ENCODE measurements at places on chromosomes 4 and X.

DNA sequence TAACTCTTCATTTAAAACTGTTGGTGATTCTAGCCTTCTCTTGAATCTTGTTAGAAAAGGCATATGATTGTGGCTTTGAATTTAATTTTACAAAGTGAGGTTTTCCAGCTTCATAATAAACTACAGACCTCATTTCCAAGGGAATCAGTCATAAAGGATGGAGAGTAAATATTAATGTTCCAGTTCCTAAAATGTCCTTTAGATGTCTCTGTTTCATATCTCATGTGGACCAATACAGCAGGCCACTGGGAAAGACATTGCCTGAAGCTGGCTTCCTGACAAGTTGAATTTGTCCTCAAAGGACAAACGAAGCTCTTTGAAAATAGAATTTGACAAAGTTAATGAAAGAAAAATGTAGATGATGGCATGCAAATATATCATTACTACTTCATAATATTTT, 125.4 kb downstream of the ZNF330 start:
- DNase-seq = no peak

GRCh38 chr4:56666279-56666678, 14.8 kb downstream of the HOPX start:
- DNase-seq = no peak

DNA sequence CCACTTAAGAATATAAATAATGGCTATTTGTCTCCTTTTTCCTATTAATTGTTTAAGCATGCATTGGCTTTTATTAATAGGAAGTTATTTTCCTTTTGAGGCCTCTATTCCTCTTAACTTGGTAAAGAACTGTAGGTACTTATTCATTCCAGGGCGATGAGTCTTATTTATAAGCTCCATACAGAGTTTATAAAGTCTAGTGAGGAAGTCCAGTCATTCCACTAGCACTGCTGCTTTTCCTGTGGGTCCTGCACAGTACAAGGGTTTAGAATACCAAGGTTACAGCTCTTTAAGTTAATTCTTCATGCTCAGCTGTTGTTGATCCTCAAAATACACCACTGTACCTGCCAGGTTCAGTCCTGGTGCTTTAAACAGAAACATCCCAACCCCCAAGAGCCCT, 28.5 kb upstream of the WNK3 start:
- DNase-seq = no peak

DNA sequence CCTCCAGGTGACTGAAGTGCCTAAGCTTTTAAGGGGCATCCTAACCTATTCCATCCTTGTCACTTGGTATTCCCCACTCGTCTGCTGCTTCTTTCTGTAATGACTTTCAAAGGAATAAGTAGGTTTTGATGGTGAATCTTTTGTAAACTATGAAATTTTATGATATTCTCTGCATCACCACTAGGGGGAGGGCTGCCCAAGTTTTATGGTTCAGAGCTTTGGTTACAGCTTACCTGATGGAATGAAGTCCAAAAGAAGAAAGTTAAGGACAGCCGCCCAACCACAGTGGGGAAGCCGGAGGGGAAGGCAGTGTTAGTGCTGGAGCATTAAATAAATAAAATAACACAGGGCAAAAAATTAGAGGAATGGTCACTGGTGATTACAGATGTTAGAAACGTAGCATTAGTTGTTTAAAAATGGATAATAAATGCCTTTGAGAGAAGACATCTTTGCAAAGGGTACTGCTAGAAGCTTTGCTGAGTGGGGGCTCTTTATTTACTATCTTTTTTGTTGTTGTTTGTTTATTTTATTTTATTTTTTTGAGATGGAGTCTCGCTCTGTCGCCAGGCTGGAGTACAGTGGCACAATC, 204.9 kb downstream of the GBA3 start:
- DNase-seq = peak; percentile 28

- peak; percentile 34 for DNase-seq
These were observed 1.7 kb upstream of the TMEM271 start for GRCh38 chr4:577499-578450.

DNA sequence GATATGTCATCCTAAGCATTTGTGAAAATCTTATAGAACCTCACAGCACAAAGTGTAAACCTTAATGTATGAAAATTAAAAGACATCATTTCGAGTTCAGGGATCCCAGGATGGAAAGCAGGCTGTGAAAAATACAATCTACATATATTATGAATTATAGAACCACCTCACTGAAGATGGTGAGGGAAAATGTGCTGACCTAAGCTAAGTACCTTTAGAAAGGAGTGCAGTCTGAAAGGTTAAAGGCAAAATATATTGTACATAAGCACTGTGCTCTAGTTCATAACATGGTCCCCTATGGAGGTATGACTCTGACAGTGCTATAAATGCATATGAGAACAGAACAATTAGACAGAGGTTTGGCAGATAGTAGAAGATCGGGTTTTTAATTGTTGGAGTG, 368.6 kb downstream of the TMA16 start:
- no peak for DNase-seq

- DNase-seq = no peak
These were observed 2.4 kb upstream of the FGFRL1 start for GRCh38 chr4:1008840-1009541.

DNA sequence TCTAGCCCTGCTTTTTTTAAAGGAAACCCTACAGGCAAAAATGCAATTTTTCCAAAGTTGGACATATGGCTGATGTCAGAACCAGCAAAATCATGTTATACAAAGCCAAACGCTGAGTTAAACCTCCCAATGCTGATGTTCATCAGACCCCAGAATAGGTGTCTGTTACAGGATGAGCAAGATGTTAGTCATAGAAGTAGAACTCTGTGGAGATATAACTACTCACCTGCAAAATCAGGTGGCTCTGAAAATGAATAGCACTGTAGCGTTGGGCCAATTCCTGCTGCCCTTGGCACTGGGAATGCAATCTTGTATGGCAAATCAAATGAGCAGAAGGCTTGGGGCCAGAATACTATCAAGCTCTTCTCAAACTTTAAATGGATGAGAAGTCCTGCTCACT, 634.1 kb downstream of the RPA4 start:
- no peak for DNase-seq

- DNase-seq = no peak
These were observed 154.2 kb downstream of the NHS start for GRCh38 chrX:17529151-17529745.

DNA sequence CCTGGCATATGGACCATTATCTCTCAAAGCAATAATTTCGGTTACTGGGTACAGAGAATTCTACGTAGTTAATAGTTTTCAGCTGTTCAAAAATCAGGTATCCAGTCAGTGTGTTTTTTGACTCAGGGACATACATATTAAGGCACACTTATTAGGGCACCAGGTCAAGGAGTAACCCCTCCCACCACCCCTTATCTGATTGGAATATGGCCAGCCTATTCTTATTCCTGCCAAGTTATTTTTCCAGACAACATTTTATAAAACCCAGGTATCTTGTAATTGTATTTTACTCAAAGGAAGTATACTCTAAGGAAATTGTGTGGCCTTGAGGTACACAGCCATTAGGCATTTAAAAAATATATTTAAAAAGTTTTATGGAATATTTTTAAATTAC, 4.3 kb downstream of the ZFX start:
- no peak for DNase-seq

DNA sequence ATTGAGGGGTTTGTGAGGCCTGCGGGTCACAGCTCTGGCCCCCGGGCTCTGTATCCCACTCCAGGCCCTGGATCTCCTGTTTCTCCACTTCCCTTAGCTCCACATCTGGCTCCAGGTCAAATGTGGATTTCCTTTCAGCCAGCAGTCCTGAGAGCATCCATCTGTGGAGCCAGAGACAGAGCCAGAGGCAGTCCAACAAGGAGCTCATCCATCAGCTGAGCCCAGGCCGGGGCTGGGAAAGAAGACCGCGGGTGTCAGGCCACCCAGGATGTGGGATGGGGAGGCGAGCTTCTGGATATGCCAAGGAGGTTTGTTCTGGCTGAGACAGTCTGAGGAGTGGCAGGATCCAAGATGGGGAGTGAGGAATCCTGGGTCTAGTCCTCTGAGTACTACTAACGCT, 91.7 kb downstream of the EFNB1 start:
- no peak for DNase-seq

GRCh38 chrX:70354716-70355115, 64.8 kb downstream of the KIF4A start:
- DNase-seq = no peak

- no peak for DNase-seq
These were observed 91.9 kb downstream of the TENT5D start for GRCh38 chrX:80511969-80512760.

- DNase-seq = peak; percentile 68
These were observed 3.2 kb upstream of the NEK1 start for GRCh38 chr4:169615467-169616106.

DNA sequence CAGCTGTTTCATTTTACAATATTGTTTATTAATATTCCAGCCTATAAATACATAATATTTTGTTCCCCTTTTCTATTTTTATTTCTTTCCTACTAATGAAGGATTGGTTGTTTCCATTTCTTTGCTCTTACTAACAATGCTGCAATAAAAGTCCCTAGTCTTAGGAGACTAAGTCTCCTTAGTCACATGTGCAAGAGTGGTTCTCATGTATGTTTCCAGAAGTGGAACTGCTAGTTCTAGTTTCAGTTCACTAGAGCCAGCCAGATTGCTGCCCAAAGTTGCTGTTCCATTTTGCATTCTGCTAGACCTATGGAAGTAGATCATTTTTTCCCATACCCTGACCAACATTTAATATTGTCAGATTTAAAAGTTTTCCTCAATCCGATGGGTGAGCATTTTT, 44.3 kb downstream of the CNGA1 start:
- DNase-seq = no peak

- no peak for DNase-seq
These were observed at the start of gene POF1B for GRCh38 chrX:85379174-85379907. POF1B (minus strand) TSS chrX:85379665; CDS start chrX:85379454, 211 bp downstream.

- DNase-seq = no peak
These were observed 21.6 kb upstream of the RBM47 start for GRCh38 chr4:40651280-40651679.

- DNase-seq = peak; percentile 64
These were observed 4.8 kb upstream of the CXCL13 start for GRCh38 chr4:77600521-77601451.

DNA sequence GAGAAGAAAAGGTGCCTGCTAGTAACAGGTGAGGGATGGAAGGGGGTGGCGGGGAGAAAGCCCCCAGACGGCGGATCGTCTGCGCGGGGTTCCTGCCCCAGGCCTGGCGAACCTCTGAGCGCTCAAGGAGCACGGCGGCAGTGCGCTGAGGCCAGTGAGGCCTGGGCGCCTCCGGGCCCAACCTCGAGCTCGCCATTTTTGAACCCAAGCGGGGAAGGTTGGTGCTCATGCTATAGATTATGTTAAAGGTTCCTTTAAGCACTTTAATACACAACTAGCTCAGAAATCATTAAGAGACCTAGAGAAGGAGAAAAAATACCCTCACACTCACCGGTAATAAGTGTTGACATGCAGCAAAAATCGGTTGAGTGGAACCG, 7.9 kb downstream of the PITX2 start:
- no peak for DNase-seq

- no peak for DNase-seq
These were observed 533.0 kb upstream of the ARX start for GRCh38 chrX:25548811-25549210.

- no peak for DNase-seq
These were observed 210.2 kb downstream of the COX7B2 start for GRCh38 chr4:46698891-46699290.

DNA sequence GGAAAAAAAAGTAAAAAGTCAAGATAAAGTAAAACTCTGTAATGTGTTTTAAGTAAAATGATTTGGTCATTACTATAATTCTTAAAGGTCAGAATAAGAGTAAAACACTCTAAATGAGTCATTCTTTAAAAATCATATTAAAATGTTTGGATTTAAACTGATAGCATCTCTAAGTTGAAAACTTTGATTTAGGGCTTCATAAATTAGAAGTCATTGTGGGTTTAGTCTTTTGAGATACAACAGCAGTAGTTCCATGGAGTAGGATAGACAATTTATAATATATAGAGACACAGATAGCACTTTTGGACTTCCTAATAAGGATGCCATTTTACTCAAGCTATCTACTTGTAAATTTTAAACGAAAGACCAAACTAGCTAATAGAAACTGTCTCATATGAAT, 77.1 kb upstream of the PABPC4L start:
- DNase-seq = no peak

- DNase-seq = no peak
These were observed 143.4 kb upstream of the MED14 start for GRCh38 chrX:40878766-40879165.

DNA sequence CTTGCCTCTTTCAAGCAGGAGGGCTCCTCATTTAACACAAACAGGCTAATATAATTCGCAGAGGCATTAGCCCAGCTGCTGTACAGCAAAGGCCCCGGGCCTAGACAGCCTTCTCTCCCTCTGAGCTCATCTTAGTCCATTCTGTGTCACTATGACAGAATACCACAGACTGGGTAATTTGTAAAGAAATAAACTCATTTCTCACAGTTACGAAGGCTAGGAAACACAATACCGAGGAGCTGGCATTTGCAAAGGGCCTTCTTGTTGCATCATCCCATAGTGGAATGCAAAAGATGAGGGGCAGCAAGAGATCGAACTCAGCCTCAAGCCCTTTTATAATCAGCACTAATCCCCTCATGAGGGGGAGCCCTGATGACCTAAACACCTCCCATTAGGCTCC, 48.5 kb downstream of the TSPAN5 start:
- no peak for DNase-seq

- peak; percentile 9 for DNase-seq
These were observed 946 bp downstream of the ANXA3 start for GRCh38 chr4:78552389-78553042.

GRCh38 chrX:103918571-103919269, 43.7 kb upstream of the TMSB15B start:
- DNase-seq = peak; percentile 70

GRCh38 chr4:99572527-99573240, 1.9 kb upstream of the MTTP start:
- no peak for DNase-seq

GRCh38 chrX:54181202-54181953, 1.7 kb downstream of the FAM120C start:
- DNase-seq = no peak

GRCh38 chrX:2516623-2517022, 15.8 kb upstream of the DHRSX start:
- no peak for DNase-seq

- no peak for DNase-seq
These were observed 88.4 kb upstream of the SLC34A2 start for GRCh38 chr4:25567253-25567652.

DNA sequence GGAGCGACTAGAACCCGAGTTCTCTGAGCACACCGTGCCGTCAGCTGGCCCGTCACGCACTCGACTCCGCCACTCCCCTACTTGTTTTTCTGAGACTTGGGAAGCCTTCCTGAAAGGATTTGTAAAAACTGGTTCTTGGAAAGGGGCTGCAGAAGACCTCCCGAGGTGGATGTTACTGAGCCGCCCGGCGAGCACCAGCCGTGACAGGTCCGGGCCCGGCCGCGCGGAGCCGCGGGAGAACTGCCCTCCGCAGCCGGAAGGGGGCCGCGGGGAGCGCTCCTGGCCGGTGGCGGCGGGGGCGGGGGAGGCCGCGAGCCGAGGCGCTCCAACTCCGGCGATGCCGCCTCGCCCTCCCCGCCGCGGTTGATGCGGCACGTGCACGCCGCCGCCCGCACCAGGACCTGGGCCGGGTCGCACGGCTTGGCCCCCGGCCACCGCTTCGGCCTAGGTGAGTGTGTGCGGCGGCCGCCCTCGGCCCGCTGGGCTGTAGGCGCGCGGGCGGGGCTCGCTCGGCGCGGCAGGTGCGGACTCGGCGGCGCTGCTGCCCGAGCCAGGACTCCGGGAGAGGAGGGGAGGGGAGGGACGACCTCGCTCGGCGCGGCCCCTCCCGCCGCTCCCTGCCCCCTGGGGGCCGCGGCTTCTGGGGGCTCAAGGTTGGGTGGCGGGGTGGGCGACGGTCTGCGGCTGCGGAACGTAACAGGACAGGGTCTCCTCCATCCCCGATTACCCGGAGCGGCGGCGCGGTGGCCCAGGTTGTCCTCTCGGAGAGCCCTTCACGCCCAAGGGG, 1.7 kb downstream of the SPRY1 start:
- peak; percentile 71 for DNase-seq

Measured in activated CD4-positive, alpha-beta T cell treated with anti-CD3 and anti-CD28 coated beads, Interleukin-2, Interleukin-6, amounts not matched to agents 100 ng/mL and 50 ng/mL, durations not matched to agents 16 hours and 8 hours (primary cell).